ENCODE measurements at places on chromosomes 1 and 21. TPM values are rescaled to one million over a fixed set of nuclear protein-coding genes. Genes with fewer than 3 reads are reported as not detected.

Gene FALEC
- not detected for total RNA-seq

Gene RLF
- total RNA-seq, result 27.1 TPM

Gene SGIP1
- 22.1 TPM for total RNA-seq

Gene SEC16B
- total RNA-seq, result 0.65 TPM

Gene AMY1B
- not detected for total RNA-seq

Gene TSPAN1
- not detected for total RNA-seq

Gene GSTM1
- total RNA-seq, result not detected
